Activated naive CD4-positive, alpha-beta T cell treated with anti-CD3 and anti-CD28 coated beads, Interleukin-2, amount 50 U/mL, for 16 hours (primary cell): ENCODE measurements at places on chromosomes 7 and 10.

- no peak for DNase-seq
Measured at GRCh38 chr7:47034180-47034579, 547.7 kb downstream of the TNS3 start.

GRCh38 chr10:116785867-116786266 lies 43.5 kb upstream of the HSPA12A start:
- DNase-seq, result no peak

GRCh38 chr7:150939052-150939451 lies 39.1 kb downstream of the KCNH2 start:
- DNase-seq, result no peak

DNA sequence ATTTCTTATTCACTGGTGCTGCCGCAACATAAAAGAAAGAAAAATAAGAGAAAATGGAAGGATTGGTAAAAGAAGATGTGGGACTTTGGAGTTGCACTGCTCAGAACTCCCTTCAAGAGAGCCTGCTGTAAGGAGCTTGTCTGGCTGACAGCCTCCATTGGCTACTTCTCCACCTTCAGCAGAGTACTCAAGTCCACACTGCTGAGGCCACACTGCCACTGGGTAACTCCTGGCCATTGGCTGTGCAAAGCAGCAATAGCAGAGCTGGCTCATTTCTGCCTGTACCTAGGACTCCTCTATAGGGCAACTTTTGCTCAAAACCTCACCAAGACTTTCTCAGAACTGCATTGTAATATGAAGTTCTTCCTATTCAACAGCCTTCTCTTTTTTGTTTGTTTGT lies 38.7 kb upstream of the PCLO start:
- DNase-seq, result no peak

- DNase-seq, result peak; percentile 36
Measured at GRCh38 chr7:131859147-131859821, 302.9 kb upstream of the PODXL start.

- no peak for DNase-seq
Measured at GRCh38 chr7:139619367-139619657, 95.8 kb downstream of the CLEC2L start.

DNA sequence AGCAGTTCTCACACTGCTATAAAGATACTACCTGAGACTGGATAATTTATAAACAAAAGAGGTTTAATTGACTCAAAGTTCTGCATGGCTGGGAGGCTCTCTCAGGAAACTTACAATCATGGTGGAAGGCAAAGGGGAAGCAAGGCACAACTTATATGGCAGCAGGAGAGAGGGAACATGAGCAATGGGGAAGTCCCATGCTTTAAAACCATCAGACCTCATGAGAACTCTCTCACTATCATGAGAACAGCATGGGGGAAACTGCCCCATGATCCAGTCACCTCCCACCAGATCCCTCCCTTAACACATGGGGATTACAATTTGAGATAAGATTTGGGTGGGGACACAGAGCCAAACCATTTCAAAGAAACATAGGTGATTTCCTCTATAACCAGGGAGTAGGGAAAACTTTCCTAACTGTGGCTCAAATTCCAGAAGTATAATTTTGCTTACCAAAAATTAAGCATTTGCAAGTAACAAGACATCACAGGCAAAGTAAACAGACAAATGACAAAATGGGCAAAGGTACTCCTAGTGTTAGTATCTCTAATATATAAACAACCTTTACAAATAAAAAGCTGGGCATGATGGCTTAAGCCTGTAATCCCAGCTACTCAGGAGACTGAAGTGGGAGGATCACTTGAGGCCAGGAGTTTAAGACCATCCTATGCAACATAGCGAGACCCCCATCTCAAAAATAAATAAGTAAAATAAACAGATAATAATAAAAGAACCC lies 88.0 kb downstream of the KBTBD2 start:
- DNase-seq, result no peak

DNA sequence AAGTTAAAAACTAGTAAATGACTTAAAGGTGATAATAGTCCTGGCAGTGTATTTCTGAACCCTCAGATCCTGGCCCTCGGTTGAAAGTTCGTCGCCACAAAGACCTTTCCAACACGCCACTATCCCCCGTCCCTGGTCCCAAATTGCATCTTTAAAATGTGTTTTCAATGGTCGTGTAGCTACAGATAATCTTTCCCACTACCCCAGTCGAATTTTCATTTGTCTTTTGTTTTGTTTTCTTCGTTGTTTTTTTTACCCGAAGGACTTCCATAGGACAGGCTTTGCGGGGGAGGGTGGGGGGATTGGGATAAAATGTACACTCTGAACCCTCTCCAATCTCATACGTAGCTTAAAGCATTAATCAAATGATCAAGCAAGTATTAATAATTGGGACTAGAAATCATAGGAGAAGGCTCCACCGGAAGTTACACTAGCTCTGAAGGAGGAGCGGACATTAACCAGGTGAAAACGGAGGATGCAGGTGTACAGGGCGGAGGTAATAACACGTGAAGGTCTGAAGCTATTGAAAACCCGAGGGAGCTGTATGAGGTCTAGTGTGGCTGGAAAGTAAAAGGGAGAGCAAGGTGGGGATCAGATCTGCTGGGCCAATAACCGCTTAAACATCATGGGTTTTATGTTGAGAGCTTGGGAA lies 32.8 kb upstream of the PHF14 start:
- DNase-seq, result peak; percentile 11

DNA sequence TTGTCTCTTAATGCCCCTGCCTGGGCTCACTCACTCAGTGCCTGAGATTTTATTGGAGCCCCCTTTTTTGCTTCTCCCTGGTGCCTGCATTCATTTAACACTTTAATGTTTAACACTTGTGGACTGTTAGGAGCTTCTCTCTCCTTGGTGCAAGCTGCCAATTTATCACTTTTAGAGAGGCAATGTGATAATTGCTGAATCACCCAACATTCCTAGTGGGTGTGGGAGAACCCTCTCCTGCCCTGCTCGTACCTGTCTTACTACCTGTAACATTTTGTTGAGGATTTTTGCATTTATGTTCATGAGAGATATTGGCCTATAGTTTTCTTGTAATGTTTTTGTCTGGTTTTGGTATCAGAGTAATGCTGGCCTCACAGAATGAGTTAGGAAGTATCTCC lies 13.2 kb downstream of the STAM start:
- DNase-seq, result no peak

GRCh38 chr10:87664276-87664701 lies 4.6 kb downstream of the PAPSS2 start:
- DNase-seq, result no peak

DNA sequence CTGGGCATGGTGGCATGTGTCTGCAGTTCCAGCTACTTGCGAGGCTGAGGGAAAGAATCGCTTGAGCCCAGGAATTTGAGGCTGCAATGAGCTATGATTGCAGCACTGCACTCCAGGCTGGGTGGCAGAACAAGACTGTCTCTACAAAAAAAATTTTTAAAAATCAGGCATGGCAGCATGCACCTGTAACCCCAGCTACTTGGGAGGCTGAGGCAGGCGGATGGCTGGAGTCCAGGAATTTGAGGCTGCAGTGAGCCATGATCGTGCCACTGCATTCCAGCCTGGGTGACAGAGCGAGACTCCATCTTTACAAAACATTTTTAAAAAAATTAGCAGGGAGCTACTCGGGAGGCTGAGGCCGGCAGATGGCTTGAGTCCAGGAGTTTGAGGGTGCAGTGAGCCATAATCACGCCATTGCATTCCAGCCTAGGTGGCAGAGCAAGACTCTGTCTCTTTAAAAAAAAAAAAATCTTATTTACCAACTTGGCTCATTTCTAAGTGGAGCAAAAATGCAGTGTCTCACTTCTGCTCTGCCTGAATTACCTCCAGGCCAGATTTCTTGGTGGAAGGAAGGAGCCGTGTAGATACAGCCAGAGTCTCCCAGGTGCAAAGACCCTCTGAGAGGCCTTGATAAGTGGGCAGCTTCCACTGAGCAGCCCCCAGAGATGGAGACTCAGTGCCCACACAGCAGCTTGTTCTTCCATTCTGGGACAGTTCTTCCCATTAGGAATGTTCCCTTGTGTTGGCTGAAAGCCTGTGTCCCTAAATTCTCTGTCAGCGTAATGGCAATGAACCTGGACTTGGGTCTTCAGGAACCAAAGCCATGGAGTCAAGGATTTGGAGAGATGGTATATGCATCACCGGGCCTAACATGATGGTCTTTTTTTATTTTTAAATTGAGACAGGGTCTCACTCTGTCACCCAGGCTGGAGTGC lies 30.0 kb downstream of the GTF2IRD1 start:
- DNase-seq, result no peak

DNA sequence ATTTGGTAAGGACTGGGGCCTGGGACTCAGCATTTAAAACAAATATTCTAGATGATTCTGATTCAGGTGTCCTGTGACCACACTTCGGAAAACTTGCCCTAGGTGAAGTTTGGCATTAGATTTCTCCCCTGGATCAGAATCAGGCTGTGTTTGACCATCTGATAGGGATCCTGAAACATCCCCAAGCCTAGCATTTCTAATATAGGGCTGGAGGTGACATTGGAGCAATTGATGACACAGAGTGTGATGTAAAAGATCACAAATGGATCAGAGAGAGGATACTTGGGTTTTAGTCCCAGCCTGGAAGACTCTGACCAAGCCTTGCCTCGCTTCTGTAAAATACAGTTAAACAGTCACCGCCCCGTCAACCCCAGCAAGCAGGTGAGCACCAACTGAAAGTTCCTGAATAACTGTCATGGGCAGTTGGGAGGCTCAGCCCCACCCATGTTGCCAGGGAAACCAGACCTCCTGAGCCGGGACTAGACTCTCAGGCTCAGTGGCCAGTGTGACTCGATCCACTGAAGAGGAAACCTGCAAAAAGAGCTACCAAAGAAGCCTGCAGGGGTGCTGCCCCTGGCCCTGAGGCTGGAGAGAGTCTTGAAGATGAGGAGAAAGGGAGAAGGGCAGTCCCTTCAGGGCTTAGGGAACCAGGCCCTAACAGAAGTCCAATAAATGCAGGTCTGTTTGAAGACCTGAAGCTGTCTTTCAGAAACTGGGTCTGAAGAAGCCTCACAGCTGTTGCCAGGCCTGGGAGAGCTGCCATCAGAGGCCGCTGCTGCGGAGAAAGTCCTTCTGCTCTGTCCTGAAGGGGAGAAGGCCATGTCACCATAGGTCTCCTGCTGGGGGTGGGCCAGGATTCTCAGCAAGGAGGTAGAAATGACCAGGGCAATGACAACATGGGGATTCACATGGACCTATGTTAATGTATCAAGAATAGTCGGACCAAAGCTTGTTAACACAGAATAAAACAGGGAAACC lies 126.1 kb upstream of the KCNMA1 start:
- no peak for DNase-seq

- no peak for DNase-seq
Measured at GRCh38 chr10:109933984-109934565, 10.8 kb upstream of the XPNPEP1 start.

DNA sequence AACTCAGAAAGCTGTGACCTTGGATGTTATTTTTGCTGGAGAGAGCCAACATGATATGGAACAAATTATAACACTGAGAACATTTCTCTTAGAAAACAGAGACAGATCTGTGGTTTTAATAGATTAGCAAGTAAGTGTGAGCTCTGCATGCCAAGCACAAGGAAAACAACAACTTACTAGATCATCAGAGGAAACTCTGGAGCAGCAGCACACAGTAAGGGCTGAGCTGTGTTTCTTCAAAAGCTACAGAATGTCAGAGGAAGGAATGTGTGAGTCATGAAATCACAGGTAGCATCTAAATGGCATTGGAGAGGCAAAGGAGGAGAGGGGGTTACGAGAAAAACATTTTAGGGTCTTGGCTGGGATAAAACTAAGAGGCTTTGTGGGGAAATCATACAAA lies 283.4 kb upstream of the FZD8 start:
- DNase-seq, result no peak

DNA sequence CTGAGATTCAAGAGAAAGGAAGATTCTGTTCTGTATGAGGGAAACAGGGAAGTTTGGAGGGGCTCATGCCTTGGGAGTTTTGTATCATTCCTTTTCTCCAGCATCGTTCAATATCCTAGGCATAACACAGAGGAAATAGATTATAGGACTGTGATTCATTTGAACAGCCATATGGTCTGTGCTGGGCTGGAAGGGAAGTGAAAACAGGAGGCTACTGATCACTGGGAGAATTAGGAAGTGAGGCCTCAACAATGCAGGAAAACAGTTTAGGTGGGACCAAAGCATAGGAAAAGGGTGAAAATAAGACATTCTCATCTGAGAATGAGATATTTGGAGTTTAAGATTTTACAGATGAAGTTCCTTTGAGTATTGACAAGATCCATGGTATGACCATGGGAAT lies 70.7 kb upstream of the MKX start:
- DNase-seq, result no peak

DNA sequence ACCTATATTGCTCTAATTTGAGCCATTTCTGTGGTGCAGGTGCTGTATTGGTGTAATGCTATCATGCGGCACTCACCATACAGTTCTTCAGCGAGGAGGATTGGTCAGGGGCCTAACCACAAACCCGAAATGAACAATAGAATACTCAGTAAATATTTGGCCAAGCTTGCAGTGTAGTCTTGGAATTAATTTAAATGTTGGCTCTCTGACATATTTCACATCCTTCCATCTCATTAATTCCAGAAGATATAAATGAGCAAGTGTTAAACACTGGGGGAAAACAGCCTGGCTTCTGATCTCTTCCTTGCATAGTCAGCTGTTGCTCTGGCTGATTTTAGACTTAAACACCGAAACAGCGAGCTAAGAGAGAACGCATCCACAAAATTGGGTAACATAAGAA lies 663.1 kb upstream of the GHITM start:
- no peak for DNase-seq

GRCh38 chr7:103689255-103689654 lies 243.2 kb upstream of the SLC26A5 start:
- DNase-seq, result no peak

DNA sequence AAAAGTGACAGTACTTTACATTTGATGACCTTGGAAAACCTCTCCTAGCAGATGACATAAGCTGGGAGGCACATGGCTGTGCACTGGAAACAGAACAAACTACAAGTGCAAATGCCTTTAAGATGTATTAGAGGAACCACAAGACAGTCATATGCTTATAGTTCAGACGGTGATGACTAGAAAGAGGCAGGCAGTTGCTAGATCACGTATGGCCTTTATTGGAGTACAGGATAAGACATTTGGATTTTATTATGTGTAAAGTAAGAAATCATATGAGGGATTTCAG lies 290.0 kb downstream of the SORCS1 start:
- DNase-seq, result no peak

GRCh38 chr7:22787951-22788350 lies 34.7 kb downstream of the TOMM7 start:
- DNase-seq, result no peak

DNA sequence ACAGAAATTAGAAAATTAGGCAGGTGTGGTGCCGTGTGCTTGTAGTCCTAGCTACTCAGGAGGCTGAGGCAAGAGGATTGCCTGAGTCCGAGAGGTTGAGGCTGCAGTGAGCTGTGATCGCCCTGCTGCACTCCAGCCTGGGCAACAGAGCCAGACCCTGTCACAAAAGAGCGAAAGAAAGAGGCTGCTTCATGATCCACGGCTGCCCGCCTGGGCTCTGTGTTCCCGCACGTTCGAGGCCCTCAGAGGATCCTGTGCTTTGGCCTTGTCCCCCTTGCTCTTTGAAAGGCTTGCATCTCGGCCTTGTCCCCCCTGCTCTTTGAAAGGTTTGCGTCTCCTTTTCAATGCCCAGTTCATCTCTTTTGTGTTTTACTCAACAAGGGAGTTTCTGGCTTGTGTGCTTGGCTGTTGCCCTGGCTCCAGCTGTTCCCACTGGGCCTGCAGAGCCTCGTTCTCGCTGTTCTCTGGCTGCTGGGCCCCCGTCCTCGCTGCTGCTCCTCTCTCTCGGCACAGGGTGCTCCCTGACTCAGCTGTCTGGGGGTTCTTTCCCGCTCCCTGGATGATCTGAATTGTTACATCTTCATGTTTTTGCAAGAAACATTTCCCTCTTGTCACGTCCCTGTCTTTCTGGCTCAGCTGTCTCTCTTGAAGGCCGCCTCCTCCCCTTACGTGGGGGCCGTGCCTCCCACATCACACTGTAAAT lies 45.1 kb upstream of the INPP5A start:
- DNase-seq, result no peak
